ENCODE measurements at places on chromosomes 2 and 18.

- no peak for DNase-seq
Observed at GRCh38 chr2:72395096-72395495, 247.4 kb upstream of the CYP26B1 start.

- DNase-seq: no peak
Observed at GRCh38 chr2:214019229-214019972, 391.5 kb upstream of the VWC2L start.

GRCh38 chr18:48548011-48548771 lies 9.4 kb downstream of the CTIF start:
- DNase-seq: peak; percentile 41

DNA sequence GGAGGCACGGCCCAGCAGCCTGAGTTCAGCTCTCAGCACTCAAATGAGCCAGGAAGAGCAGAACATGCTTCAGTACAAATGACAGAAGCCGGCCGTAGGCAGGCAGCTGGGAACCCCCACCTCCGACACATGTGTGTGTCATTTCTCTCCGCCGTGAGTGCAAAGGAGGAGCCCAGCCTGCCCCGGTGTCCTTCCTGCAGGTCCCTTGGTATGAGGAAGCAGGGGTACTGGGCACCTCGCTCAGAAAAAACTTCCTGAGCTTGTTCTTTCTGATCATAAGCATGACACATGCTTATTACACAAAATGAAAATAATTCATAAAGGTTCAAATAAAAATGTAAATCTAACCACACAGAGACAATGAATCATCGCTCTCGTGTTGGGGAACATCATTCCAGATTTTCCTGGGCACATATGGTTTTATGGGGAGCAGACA lies 35.3 kb downstream of the KCNF1 start:
- peak; percentile 25 for DNase-seq

- DNase-seq: no peak
Observed at GRCh38 chr2:24530796-24531195, 39.7 kb downstream of the NCOA1 start.

DNA sequence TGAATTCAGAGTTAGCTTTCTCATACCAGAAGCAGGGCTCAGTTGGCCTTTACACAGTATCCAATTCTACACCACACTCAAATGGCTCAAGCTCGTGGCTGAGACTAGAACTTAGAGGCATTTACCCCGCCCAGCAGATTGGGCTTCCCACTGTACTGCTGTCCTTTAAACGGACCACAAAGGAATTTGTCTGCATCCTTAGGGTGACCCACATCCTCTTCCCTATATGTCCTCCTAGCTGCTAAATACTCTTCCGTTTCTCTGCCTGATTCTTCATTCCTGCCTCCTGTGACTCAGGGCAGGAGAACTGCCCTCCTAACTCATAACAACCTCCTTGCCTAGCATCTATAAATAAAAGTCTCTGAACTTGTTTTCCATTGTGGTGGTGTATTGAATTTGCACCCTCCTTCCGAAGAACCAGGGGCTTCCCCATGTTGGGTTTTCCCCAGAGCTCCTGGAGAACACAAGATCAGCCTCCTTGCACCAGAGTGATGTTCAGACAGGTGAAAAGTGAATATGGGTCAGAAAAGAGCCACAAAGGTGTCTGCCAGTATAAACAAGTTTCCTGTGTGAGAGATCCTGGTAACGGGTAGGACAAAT lies 32.0 kb upstream of the MC4R start:
- DNase-seq: no peak

GRCh38 chr2:236555481-236555880 lies 14.1 kb upstream of the ACKR3 start:
- DNase-seq: no peak

- no peak for DNase-seq
Observed at GRCh38 chr2:43375746-43376522, 149.5 kb upstream of the ZFP36L2 start.

DNA sequence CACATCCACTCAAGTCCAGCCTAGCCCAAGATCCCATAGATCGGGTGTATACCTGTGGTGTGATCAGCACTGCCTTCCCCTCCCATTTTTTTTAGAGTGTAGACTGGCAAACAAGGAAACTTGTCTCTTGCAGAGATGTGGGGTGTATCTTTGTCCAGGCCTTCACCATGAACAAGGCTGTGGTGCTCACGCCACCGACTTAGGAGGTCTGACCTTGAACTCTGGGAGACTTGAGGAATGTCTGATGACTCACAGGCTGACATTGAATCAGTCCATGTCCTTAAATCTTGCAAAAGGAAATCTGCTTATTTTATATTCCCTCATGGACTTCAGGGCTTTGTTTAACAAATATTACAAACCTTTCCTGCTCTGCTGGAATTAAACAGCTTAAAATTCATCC lies 4.5 kb upstream of the CTIF start:
- no peak for DNase-seq

DNA sequence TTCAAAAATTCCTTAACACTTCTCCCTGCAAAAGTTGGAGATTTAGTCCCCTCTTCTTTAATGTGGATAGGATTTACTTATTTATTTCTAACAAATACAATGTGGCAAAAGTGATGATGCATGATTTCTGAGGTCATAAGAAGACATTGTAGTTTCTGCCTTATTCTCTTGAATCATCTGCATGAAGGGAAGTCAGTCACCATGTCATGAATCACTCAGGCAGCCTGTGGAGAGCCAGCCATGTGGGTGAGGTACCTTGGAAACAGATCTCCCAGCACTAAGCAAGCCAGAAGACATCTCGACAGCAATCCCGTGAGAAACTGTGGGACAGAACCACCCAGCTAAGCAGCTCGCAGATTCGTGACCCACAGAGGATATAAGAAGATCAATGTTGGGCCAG lies 2.7 kb upstream of the ZC3H8 start:
- no peak for DNase-seq

DNA sequence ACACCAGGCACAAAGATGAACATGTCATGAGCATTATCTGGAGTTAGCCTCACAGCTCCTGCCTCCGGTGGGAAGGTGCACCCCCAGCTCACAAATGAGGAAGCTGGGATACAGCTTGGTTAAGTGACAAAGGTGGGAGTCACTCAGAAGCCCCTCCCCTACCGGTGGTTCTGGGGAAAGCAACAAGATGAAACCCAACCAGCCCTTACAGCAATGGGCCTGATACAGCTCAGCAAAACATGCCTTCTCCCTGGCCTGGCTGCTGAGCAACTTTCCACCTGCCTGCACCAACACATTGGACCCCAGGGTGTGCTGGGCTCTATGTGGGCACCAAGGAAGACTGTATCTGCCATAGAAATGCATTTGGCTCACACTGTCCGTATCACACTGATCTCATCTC lies 113.2 kb downstream of the GYPC start:
- no peak for DNase-seq

DNA sequence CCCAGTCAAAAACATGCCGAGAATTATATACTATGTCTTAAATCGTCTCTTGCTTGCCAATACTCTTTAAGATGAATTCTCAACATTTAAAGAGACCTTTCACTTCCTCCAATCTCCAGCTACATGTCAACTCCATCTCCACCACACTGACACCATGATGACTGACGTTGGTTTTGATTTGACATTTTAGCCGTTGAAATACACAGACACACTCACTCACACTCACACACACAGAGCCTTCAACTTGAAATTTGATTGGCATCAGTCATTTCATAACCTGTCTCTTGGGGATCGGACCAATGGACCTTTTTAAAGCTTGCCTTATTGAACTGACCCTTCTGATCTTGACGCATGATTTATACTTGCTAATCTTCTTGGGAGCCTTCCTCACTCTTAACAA lies 230.8 kb upstream of the PIK3C3 start:
- DNase-seq: no peak

DNA sequence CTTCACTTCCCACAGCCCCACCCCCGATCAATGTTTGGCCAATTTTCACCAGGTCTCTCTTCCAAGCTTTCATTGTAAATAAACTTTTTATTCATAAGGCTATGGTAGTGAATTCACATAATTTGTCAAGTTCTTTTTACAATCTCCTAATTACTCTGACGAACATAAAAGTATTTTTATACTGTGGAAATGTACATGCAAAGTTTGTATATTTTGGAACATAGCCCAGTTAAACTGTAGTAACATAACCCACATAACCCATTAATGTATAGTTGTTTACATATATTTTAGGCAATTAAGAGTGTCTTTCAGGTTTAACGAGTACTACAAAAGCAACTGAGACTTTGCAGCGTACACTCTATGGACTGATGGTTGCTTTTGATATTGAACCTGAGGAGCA lies 228.3 kb upstream of the ERBB4 start:
- DNase-seq: no peak

GRCh38 chr2:122328816-122329215 lies 573.4 kb downstream of the TSN start:
- no peak for DNase-seq

DNA sequence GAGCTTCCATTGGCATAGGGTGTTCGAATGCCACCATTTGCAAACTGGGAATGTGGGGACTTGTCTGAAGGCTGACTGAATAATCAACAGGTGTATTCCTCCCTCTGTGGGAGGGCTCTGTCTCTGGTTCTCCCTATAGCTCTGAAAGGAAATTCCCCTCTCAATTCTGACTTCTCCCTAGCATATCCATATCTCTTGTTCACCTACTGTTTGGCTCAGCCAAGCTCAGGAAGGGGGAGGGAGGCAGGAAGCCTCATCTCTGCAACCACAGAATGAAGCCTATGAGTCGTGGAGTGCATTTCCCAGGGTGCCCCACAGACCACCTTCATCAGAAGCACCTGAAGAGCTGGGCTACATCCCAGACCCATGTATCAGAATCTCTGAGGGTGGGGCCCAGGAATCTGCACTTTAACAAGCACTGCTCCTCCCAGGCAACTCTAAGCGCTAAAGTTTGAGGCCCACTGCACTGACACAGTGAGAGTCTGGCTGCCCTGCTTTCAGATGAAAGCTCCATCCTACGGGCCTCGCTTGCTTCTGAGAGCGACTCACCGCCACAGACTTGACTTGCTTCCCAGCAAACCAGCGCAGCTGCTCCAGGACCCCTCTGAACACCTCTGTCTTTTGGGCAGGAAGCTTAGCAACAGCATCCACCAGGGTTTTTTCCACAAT lies 32.0 kb downstream of the XDH start:
- DNase-seq: no peak

DNA sequence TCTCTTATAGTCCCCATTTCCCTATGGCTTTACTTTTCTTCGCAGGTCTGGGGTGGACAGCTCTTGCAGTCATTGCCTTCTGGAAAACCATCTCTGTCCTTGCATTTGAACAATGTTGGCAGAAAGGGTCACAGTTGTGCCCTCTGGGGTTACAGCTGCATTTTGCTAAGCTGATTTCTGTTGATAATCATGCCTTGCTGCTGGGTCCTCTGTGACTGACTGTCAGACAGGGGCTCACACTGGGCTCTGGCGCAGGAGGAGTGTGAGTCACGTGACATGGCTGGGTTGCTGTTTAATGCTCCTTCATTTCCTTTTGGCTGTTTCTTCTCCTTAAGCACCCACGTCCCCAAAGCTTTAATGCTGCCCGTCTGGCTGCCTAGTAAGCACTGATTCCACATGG lies 196.6 kb upstream of the LHCGR start:
- no peak for DNase-seq

GRCh38 chr2:41913311-41913710 lies 134.5 kb upstream of the PKDCC start:
- no peak for DNase-seq

- DNase-seq: no peak
Observed at GRCh38 chr2:66574701-66575624, 140.0 kb downstream of the MEIS1 start.

DNA sequence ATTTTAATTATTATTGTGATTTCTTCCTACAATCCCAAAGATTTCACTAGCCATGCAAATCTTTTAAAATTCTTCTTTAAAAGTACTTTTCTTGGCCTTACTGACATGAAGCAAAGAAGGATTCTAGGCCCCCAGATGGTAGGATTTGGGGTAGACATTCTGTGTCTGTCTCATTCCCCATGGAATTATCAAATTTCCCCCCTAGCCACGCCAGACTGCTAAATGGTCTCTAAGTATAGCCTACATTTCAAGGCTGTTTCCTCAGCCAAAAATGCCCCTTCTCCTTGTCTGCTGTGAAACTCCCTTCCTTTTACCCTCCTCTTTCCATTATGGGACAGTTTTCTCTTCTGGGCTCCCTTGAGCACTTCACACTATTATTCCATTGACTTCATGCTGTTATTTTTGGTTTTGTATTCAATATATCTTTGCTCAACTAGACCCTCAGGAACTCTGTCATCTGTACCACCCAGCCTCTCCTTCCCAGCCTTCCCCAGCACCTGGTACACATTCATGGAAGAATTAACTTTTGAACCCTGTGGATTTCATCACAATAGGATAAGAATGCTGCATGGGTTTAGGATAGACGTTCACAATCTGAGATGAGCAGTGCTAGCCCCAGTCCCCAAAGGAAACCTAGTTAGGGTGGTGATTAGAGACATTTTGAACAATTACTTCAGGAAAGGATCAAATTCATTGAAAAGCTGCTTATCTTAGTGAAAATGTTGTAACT lies 21.5 kb upstream of the CYP1B1 start:
- DNase-seq: no peak

GRCh38 chr2:47300081-47300480 lies 102.9 kb upstream of the MSH2 start:
- DNase-seq: no peak

- no peak for DNase-seq
Observed at GRCh38 chr2:167237478-167237877, 349.2 kb downstream of the XIRP2 start.

GRCh38 chr2:200337621-200338020 lies 31.1 kb downstream of the SPATS2L start:
- DNase-seq: no peak

DNA sequence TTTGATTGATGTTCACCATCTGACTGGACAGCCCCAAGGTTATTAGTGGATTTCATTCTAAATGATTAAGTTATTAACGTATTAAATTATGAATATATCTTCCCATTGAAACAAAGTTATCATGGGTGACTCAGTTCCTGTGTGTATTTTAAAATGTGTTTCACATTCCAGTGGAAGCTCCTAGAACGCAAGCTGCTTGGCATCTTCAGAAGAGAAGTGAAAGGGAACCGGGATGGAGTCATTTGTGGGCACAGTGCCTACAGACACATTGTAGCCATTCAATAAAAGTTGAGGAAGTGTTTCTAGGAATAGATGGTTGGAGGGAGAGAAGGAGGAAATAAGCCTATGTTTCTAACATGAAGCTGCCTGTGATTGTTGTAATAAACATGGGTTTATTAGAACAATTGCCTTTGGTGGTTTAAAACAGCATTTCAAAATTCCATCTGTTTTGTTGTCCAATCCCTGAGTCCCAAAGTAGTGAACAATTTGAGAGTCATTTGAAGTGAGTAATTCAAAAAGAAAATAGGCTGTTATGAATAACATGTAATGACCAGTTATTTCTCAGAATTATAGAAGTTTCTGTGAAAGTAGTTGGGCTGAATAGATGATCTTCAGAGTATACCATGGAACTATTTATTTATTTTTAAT lies 143.5 kb downstream of the PKP4 start:
- DNase-seq: peak; percentile 57

- DNase-seq: no peak
Observed at GRCh38 chr2:203878063-203878462, 10.5 kb downstream of the CTLA4 start.

- DNase-seq: no peak
Observed at GRCh38 chr2:234364661-234365060, 132.2 kb downstream of the ARL4C start.

Data from stomach (tissue), 19 donors.